Endothelial cell of umbilical vein (primary cell): ENCODE measurements at places on chromosomes 5 and 9.

DNA sequence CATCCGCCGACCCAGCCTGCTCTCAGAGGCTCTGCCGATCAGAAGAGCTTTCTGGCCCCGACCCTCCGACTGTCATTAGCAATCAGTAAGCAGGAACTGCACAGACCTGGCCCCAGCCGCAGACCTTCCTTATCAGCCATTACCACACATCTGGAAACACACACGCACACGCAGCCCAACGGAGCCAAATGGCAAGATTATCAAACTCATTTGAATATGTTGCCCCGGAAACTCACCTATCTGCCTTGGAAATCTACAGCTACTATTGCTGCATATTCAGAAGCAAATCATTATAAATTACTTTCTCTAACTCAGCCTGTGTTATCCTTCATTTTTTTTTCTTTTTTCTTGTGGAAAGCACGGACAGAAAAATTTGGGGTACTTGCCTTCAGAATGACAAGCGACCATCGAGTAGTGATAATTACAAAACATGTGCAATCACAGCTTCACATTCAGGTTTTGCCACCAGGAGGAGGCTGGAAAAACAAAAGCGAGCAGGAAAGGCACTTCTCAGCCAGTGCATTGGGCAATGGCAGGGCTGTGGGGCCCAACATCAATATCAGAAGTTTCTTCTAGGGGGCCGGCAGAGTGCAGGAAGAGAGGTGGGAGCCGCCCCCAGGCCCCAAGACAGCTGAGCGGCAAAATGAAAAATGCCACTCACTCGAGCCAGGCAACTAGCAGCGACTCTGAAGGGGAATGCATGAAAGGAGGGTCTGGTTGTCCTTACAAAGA lies 122.3 kb downstream of the VAV2 start:
- peak; percentile 16 for DNase-seq

GRCh38 chr9:92728831-92729734 lies 35.5 kb downstream of the BICD2 start:
- no peak for DNase-seq

DNA sequence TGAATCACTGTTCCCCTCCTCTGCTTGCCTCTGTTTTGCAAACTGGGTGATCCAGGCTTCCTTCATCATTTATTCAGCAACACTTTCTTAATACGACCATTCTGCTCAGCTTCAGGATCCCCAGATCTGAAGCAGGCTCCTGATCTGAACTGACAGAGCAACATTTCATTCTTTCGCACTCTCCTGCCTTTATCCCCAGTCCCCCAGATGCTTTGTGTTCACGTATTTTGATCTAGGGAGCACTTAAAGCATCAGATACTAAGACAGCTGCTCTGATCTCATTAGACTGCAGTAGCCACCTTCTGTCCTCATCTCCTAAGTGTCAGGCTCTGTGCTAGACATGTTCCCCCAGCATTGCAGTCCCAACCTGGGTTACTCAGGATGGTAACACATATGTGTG lies 158.0 kb downstream of the TRIO start:
- no peak for DNase-seq

DNA sequence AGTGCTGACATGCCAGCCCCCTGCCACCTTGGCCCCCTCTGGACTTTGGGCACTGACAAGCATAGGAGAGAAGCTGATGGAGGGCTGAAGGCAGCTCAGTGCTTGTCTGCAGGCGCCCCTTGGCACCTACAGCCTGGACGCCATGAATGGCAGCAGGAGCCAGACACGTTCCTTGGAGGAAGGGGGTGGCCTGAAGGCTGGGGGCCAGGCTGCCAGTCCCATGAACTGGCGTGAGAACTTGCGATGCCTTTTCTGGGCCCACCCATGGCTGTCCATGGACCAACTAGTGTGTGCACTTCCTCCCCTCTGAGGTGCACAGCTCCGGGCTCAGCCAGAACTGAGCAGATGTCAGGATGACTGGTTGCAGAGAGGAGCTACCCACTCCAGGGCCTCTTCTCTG lies 99.0 kb upstream of the RANBP6 start:
- DNase-seq = no peak

- DNase-seq = no peak
These were observed 15.7 kb downstream of the NUDT12 start for GRCh38 chr5:103546858-103547257.

DNA sequence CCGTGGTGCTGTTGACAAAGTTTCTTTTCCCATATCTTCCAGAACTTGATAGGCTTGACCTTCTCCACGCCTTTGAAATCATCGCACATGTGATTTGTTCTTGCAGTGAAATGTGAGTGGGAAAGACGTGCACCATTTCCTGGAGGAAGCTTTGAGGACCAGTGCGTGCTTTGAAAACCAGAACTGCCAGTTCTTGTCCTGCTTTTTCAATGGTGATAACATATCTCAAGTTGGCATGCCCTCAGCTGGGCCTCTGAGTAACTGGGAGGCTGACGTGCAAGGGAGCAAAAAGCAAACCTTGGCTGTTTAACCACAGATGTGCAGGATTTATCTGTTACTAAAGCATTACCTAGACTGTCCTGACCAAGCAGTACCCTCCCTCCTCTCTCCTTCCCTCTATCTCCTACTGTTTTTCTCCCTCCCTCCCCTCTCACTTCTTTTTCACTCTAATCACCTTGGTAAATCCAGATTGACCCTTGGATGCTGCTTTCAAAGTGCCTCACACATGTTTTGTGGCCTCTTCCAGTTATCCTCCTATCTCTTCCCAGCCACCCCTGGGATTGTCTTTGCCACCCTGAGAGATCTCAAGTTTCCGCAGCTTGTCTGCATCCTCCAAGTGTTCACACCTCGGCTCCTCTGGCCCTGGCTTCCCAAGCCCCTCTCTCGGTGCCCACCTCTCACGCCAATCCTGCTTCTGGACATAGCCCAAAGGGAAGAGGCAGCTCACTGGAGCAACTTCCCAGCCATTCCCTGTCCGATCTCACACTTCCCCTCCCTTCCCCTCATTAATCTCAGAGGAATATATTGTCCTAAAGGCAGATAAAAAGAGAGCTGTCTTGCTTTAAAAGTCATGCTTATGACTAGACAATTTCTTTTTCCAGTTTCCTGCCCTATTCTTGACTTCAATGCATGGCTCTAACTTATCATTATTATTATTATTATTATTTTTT lies 198.3 kb downstream of the ERCC6L2 start:
- DNase-seq = no peak

DNA sequence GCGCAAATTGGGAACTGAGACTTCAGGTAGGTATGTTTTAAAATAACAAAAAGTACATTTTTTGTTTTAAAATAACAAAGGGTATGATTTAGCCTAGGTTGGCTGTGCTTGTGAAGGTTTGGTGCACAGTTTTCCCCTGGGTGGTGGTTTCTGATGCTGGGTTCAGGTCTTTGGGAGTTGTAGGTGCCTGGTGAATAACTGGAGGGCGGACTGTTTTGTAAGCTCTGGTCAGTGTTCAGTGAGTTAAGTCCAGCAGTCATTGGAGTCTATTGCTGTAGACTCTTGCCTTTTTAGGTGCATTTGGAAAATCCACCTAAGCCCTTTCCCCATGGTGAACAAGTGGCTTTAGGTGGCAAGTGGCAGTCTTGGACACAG lies 43.9 kb downstream of the RAI14 start:
- no peak for DNase-seq

GRCh38 chr9:14198841-14199455 lies 115.0 kb downstream of the NFIB start:
- peak; percentile 62 for DNase-seq

- peak; percentile 54 for DNase-seq
These were observed 193.8 kb upstream of the ACTBL2 start for GRCh38 chr5:57676222-57677098.

GRCh38 chr5:65133477-65134110 lies 348.1 kb downstream of the ADAMTS6 start:
- DNase-seq = no peak

DNA sequence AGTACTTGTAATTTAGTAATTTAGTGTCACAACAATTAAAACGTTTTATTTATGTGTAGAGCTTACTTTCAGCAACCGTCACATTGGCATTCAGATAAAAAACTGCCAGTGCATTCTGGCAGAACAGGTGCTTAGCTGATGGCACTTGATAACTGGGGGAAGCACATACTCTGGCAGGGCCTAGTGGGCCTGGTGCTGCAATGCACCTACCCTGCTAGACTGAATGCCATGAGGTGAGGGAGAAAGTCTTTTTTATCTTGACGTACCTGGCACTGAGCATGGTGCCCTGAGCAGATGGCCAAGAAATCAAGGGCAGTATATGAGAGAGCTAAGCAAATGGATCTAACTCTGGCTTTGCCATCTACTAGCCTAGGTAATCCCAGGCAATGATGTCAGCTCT lies 280.6 kb upstream of the EFNA5 start:
- no peak for DNase-seq

DNA sequence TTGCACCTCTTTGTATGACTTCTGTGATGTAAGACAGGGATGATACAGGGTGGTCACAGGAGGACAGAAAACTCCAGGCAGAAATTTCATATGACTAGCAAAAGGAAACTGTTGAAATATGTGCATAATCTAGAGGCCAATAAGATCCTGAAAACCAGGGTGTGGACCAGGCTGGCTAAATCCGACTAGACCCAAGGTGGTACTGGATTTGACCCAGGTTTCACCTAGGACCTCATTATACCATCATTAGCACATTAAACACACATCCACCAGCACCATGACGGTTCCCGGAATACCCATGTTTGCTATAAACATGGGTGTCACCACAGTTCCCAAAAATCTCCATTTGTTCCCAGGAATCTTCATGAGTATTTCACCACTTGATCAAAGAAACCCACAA lies 517.1 kb downstream of the ZNF608 start:
- no peak for DNase-seq

- DNase-seq = peak; percentile 89
These were observed 59.0 kb downstream of the MAP1B start for GRCh38 chr5:72166070-72166979.
